HEK293T (cell line): ENCODE measurements at places on chromosomes 4 and X.

GRCh38 chr4:2598511-2599303 lies 62.3 kb downstream of the FAM193A start:
- DNase-seq = no peak

DNA sequence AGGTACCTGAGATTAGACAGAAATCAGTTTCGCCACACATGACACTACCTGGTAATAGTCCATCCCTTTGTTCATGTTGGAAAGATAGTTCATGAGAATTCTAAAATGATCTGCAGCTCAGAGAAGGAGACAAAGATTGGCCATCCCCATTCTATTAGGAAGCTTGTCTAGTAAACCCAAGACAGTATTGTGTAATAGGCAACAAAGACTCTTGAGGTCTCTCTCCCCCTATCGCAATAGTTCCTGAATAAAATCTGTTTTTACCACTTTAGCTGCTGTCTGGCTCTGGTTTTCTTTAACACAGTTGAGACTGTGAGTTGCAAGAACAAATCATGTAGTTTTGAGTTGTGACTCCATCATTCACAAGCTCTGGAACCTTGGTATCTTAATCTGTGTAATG lies 14.8 kb upstream of the BBS7 start:
- no peak for DNase-seq

DNA sequence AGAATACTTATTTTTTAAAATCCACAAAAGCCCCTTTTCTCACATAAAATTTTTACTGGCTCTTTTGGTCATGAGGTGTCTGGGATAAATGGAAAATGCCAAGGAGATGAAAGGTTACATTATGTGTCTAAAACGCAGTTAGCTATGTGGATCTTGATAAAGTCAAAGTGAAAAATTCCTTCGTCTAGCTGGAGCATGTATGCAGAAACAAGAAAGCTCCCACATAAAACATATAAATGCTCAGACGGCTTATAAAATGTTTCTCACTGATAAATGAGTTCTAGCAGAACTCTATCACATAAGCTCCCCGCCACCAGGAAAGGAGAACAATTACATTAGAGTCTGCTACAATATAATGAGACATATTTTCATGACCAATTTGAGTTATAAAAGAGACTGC lies 83.8 kb downstream of the TBC1D9 start:
- no peak for DNase-seq

DNA sequence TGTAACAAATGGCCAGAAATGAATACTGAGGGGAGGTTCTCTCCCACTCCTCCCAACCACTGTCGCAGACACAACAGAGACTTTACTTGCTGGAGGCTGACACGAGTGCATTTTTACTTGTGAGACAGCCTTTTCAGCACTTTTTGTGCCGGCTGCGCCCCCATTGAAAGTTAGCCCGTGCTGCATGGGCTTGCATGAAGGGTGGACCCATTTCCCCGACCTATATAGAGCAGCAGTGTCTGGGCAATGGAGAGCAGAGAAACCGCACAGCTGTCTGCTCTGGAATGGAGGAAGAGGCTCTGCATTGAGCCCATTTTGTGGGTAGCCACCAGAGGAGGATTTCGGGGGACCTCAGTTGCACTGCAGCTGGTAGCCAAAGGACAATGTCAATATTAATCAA lies 208.8 kb downstream of the UGT8 start:
- DNase-seq = no peak

- DNase-seq = no peak
These were observed 1005.9 kb upstream of the ADGRL3 start for GRCh38 chr4:60194214-60194613.

DNA sequence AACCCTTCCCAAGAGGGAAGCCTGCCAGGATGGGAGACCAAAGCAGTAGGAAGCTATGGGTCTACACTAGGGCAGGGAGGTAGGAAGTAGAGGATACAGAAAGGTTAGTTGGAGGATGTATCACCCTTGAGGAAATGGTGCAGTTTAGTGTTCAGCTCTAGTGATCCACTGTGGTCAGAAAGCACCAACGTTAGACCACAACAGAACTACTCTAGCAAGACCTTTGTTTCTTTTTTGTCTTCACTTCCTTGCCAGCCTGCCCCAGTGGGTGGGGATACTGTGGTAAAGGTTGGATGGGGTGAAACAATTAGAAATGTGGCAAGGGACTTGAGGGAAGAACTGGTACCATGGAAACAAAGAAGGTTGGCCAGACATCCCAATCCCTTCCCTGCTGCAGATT lies 83.3 kb downstream of the DDIT4L start:
- no peak for DNase-seq

DNA sequence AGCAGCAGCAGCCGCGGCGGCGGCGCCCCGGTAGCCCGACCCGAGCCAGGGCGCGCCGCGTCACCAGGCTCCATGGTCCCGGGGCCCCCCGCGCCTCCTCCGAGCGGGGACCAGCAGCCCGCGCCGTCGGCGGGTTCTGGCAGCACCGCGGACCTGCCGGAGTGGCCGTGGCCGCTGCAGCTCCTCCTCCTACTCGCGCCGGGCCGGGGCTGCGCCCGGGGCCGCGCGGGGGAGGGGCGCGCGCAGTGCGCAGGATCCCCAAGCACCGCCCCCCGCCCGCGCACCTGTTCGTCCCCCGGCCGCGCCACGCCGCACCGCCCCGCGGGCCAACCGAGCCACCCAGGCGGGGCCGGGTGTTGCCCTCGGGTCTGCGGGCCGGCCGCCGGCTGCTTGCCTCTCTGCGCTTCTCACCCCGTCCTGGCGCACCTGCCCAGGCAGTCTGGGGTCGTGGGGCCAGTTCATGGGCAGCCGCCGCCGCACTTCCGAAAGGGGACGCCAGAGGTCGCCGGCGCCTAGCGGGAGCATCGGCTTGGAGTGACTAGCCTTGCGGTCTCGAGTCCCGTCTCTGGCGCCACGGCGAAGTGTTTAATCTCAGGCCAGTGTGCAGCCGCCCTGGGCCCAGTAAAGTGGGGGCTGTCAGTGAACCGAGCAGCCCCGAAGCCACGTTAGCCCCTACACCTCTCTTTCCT lies at the start of gene SLC9A7:
SLC9A7 (minus strand) TSS at position 163 of the 689 bp plus-strand sequence; CDS start at position 74, 89 bp downstream.
- peak; percentile 78 for DNase-seq

GRCh38 chr4:165779950-165780670 lies 92.9 kb upstream of the TLL1 start:
- DNase-seq = no peak

- DNase-seq = peak; percentile 23
These were observed 1.6 kb downstream of the KDM6A start for GRCh38 chrX:44874420-44875184.

- DNase-seq = peak; percentile 31
These were observed 24.4 kb upstream of the DYNLT3 start for GRCh38 chrX:37871626-37872302.

GRCh38 chr4:128553686-128554515 lies 255.6 kb upstream of the JADE1 start:
- no peak for DNase-seq

DNA sequence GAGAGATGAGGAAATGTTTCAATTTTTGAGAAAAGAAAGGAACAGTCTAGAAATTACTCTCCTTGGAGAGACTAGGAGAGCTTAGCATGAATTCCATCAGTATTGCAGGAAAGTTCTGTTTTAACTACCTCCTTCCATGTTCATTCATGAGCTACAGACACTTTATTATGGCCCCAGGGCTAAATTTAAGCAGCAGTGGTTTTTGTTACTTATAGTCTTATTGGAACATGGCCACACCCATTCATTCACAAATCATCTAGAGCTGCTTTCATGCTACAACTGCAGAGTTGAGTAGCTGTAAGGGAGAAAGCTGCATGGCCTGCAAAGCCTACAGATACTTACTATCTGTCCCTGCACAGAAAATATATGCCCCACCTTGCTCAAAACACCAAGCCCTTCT lies 81.7 kb downstream of the SHISA3 start:
- DNase-seq = no peak

- no peak for DNase-seq
These were observed 6.7 kb downstream of the DOCK11 start for GRCh38 chrX:118502161-118502789.

GRCh38 chr4:153318696-153319320 lies 25.7 kb upstream of the MND1 start:
- peak; percentile 55 for DNase-seq

DNA sequence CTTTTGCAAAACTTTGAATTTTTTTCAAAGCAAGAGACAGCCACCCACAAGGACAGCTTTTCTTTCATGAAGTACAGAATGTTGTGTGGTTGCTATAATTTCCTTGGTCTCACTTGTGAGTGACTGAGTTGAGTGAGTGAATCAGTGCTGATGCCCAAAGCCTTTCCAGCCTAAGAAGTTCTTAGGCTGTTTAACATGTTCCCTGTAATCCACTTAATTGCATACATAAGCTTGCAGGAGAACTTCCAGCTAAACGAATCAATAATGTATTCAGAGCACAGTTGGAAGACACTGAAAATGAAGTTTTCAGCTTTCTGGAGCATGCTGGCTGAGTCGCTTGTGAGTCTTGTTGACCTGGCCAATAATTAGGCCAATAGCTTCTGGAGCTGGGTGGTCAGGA lies 42.0 kb upstream of the GK2 start:
- DNase-seq = no peak

- no peak for DNase-seq
These were observed 48.0 kb downstream of the RASL11B start for GRCh38 chr4:52910115-52910514.

DNA sequence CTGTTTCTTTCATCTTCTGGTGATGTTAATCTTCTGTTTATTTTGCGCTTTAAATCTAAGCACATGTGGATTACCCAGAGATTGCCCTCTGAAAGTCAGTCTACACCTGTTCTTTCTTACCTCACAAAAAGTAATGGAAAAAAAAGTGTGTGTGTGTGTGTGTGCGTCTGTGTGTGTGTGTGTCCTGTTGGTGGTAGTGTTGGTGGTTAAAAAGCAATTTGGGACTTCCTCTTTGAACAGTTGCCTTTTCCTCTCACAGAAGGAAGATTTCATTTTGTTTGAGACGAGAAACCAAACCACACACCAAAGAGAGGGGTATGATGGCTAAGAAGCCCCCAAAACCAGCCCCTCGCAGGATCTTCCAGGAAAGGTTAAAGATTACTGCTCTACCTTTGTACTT lies at the start of gene STAP1:
STAP1 (plus strand) TSS at position 235 of the 400 bp plus-strand sequence; CDS start at position 318, 83 bp downstream.
- DNase-seq = no peak

DNA sequence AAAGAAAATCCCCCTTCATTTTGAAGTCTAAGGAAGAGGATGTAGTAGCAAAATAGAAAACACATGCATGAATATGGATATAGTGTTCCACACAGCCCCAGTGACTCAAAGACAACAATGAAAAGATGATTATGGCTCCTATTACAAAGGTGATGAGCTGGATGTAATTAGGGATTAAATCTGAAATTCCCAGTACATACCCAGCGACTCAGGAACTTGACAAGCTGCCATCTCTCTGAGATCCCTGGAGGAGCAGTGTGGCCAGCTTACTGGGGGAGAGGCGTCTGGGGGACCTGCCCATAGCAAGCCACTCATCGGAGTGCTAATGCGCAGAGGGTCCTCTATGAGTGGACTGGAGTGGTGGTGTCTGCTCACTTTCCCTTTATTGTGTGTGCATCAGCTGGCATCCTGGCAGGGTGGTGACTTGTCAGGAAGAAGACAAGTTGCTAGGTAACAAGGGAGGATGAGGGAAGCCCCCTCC lies 42.7 kb upstream of the MGST2 start:
- DNase-seq = no peak

- DNase-seq = peak; percentile 31
These were observed 33.9 kb downstream of the STX18 start for GRCh38 chr4:4507923-4508322.

GRCh38 chr4:73704314-73705055 lies 35.9 kb upstream of the CXCL8 start:
- no peak for DNase-seq

DNA sequence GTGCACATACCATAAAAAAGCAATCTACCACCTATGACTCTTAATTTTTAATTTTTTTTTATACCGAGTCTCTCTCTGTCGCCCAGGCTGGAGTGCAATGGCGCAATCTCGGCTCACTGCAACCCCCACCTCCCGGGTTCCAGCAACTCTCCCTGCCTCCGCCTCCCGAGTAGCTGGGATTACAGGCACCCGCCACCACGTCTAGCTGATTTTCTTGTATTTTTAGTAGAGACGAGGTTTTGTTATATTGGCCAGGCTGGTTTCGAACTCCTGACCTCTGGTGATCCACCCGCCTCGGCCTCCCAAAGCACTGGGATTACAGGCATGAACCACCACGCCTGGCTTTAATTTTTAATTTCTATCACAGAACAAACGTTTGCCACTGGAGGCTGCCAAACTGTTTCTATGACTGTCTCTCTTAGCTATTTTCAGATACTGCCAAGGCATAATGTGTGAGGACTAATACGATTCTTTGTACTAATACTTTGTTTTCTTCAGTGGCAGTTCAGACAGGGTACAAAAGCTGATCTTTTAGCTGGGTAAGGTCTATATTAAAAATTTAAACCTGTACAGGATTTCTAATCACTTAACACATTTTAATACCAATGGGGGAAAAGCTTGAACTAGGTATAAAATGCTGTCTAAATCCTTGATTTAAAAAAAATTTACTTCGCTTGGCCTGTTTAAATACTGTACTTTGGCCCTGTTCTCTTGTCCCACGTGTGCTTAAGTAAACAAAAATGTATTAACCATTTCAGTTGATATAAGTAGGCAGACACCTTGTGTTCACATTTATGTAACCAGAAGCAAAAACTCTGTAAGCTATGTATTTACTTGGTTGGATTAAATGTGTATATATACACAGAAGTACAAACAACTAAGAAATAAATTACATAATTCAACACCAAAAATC lies 2.3 kb downstream of the PGRMC2 start:
- DNase-seq = no peak

- peak; percentile 81 for DNase-seq
These were observed 63.5 kb downstream of the GPC3 start for GRCh38 chrX:133921764-133922389.

- no peak for DNase-seq
These were observed 8.4 kb upstream of the ASMT start for GRCh38 chrX:1606496-1606895.
